ENCODE measurements at places on chromosomes 7 and 10.

- DNase-seq: no peak
These were observed 24.5 kb upstream of the PPP1R9A start for GRCh38 chr7:94882891-94883290.

GRCh38 chr7:11612737-11613136 is 219.3 kb downstream of the THSD7A start:
- no peak for DNase-seq

DNA sequence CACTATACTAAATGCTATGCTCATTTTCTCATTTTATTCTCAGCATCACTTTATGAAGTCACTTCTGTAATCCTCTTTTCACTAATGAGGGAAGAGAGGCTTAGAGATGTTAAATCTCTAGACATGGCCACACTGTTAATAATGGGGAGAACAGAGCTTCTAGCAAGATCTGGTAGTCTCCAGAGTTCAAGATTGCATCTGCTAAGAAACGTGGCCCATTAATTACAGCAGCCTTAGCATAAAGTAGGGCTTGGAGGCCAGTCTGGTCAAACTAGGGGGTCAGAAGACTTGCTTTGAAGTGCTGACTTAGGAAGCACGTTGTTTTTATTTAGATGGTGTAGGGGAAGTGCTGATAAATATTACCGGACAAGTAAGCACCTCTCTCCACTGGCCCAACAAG is 29.3 kb downstream of the ARL4A start:
- DNase-seq: no peak

GRCh38 chr10:74103560-74104258 is 46.9 kb downstream of the AP3M1 start:
- peak; percentile 44 for DNase-seq

- no peak for DNase-seq
These were observed 76.0 kb downstream of the ATE1 start for GRCh38 chr10:121851786-121852185.

- DNase-seq: no peak
These were observed 165.8 kb downstream of the PAXIP1 start for GRCh38 chr7:154837087-154837486.

GRCh38 chr7:97215556-97215955 is 98.1 kb downstream of the SDHAF3 start:
- DNase-seq: no peak

GRCh38 chr10:73576178-73576889 is 14.8 kb downstream of the USP54 start:
- peak; percentile 96 for DNase-seq

GRCh38 chr7:158957921-158958491 is 101.6 kb downstream of the DYNC2I1 start:
- no peak for DNase-seq

GRCh38 chr10:96512524-96513304 is 1.0 kb downstream of the TLL2 start:
- DNase-seq: peak; percentile 37

- peak; percentile 18 for DNase-seq
These were observed 285.7 kb downstream of the CRPPA start for GRCh38 chr7:16135658-16136057.

GRCh38 chr7:20329389-20330238 is 1.1 kb upstream of the ITGB8 start:
- peak; percentile 82 for DNase-seq

- peak; percentile 59 for DNase-seq
These were observed 739 bp downstream of the CASP7 start for GRCh38 chr10:113680190-113681111.

DNA sequence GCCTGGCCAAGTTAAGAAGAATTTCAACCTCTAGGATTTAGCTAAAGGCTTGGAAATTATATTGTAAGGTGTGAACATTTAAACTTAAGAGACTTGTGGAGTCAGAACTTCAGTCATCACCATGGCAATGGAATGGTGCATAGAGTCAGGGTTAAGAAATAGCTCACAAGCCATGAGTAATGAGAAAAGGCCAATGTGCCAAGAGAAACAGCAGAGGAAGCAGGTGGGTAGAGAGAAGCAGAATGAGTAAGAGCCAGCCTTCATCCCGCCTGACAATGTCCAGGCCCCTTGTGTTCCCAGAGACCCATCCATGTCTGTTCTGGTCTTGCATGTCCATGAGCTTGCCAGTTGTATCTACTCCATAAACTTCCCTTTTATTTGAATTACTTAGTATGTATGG is 62.6 kb upstream of the TBX20 start:
- peak; percentile 19 for DNase-seq

GRCh38 chr10:117000580-117000979 is 4.4 kb downstream of the SHTN1 start:
- DNase-seq: no peak

DNA sequence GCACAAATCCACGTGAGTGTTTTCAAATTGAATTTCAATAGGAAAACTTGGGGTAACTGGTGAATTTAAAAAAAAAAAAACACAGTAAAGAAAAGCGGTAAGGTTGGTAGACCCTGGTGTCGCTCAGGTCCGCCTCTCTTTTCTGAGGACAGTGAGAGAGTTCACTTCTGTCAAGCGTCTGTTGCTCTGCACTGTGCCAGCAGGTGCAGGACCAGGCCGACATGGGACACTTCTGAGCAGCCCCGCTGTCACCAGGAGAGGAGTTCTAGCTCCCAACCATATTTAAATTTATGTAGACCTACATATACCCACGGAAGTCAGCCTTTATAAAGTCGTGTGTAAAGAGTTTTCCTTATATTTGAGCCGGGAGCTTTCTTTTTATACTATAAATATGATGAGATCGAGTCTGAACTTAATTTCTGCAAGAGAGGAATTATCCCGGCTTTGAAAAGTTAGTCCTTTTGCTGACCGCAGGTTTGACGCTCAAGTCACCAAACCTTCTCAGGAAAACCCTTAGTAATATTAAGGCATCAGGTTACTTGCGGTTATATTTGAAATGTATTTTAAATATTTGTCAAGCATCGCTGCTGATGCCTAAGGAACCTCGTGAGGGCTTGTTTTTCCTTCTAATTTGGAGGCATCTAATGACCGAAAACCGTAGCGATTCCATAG is 531 bp downstream of the IKZF1 start:
- DNase-seq: no peak

DNA sequence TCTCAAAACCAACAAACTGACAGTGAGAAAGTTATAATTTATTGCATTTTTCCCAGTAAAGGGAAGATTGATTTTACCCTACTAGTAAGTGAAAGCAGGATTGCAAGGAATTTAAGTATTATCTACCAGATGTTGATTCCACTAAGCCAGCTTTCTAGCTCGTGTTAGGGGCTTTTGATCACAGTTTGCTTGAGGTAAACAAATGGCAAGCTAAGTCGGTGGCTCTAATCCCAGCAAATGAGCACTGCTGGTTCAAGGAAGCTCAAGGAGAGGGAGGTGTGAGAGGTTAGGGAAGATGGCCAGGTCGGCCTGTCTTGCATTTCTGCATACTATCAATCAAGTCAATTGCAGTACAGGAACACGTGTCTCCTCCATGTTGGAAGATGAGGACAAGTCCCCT is 448.7 kb upstream of the POM121L12 start:
- DNase-seq: no peak

- peak; percentile 96 for DNase-seq
These were observed 339.0 kb downstream of the RNLS start for GRCh38 chr10:88243836-88244730.

DNA sequence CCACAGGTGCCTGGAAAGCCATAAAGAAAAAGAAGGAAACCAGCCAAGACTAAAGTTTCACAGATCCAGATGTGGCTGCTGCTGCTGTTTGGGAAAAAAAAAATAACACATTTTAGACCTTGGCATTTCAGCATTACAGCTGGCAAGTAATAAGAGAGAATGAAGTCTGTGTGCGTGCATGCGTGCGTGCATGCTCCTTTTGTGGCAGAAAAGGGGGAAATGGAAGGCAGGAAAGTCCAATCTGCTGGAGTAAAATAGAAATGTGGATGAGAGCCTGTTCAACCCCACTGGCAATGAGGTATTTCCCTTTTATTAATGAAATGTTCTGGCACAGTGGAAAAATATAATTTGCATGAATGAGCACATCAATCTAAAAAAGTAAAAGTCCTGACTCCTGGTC is 137.0 kb upstream of the SEMA3A start:
- DNase-seq: peak; percentile 25

DNA sequence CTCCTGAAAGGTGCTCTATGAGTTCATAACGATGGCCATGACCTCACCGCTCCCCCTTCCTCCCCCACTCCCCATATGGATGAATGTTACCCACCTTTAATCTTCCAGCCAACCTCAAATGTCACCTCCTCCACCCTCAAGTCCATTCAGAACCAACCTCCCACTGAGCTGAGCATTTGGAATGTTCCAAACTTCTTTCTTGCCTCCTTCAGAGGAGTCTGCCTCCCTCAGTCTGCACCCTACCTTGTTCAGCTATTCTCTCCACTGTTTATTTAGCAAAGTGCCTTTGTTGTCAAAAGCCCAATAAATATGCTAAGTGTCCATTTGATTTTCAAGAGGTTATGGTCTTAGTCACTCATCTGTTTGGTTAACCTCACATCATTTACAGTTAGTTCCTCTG is 22.9 kb upstream of the MTPAP start:
- no peak for DNase-seq

GRCh38 chr10:112750427-112751167 is 199.4 kb upstream of the TCF7L2 start:
- no peak for DNase-seq

DNA sequence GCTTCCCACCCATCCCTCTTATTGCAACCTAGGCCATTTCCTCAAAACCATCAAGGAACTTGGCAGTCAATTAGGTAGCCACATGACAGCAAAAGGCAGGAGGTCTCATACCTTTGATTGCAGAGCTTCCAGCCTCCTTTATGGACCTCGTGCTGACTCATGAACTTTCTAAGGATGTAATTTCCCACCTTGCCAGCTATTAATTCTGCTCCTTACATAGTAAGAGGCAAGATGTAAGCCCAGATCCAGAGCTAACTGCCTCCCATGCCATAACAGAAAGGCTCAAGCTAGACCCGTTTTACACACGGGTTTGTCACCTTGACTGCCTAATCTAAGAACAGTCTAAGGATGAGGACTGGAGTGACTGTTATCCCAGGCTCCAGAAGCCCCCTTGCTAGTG is 565.7 kb downstream of the KCNMA1 start:
- DNase-seq: no peak

- peak; percentile 96 for DNase-seq
These were observed 267.0 kb downstream of the FRMD4A start for GRCh38 chr10:14063531-14064285.

GRCh38 chr7:151166629-151167196 is 781 bp downstream of the GBX1 start:
- no peak for DNase-seq

DNA sequence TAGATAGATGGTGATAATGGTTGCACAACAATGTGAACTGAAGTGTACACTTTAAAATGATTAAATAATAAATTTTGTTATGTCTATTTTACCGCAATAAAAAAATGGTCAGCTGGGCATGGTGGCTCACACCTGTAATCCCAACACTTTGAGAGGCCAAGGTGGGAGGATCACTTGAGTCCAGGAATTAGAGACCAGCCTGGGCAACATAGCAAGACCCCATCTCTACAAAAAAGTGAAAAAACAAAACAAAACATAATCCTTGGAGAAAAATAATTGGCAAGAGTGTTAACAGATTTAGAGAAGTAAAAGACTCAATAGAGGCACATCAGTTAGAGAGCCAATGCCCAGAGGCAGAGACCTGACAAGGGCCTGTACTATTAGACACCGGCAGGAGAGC is 9.9 kb upstream of the RPEL1 start:
- DNase-seq: no peak

DNA sequence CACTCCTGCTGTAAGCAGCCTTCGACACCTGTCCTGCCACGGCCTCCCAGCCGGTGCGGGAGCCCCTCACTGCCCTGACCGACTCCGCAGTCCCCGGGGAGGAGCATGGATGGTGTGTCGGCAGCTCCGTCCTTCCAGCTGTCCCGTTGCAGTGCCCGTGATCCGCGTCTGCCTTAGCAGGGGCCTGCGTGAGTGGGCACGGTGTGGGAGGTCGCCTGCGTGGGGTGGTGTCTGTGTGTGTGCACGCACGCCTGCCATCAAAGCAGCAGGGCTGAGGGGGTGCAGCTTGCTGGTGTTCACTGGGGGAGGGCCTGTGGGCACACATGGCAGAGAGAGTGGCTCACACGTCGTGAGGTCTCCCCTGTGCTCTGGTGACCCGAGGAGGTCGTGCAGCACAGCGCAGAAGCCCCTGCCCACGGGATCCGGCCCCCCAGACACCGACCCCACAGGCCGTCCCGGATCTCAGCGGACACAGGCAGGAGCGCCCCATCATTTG is 10.3 kb downstream of the MAFK start:
- DNase-seq: no peak

- no peak for DNase-seq
These were observed 80.1 kb downstream of the FRMD4A start for GRCh38 chr10:14250496-14251076.

- DNase-seq: no peak
These were observed 14.0 kb downstream of the ITPRIP start for GRCh38 chr10:104324221-104324686.

DNA sequence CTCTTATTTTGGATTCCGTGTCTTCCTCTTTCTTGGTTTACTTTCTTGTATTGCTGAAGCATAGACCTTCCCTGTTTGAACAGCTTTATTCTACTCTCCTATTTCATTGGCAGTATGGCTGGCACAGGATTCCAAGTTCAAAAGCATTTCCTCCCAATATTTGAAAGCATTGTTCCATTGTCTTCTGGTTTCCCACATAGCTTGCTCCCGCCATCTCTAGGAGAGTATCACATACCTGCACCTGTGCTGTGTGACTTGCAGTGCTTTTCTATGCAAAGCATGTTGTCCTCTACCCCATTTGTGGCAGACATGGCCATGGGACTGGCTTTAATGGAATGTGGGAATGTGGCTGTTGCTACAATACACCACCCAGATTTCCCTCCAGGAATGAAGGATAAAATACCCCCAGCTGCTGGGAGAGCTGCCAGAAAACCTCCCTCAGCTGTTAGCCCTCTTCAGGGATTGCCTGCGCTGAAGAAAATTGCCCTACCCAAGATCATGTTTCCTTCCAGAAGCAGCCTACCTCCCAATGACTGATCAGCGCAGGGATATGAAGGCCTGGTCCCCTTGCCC is 6.9 kb upstream of the MYOF start:
- no peak for DNase-seq

DNA sequence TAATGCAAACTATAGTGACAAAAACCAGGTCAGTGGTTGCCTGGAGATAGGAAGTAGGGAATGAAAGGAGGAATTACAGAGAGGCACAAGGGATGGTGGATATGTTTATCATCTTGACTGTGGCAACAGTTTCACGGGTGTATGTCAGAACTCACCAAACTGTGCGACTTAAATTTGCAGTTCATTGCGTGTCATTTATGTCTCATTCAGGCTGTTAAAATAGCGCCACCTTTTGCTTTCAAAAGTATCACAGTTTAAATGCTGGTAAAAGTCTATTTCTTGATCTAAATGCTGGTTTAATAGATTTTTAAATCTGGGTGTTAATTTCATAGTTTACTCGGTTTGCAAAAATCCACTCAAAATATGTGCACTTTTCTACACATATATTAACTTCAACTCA is 51.0 kb downstream of the PTTG1IP2 start:
- DNase-seq: peak; percentile 12

GRCh38 chr10:118307220-118307619 is 34.9 kb downstream of the FAM204A start:
- peak; percentile 49 for DNase-seq

All from fibroblast of the aortic adventitia (primary cell).